ENCODE measurements at places on chromosomes 16 and 17.

- no peak overlapping the region for H3K4me3 ChIP-seq
- H3K27ac ChIP-seq = no peak overlapping the region
- no peaks in the 10 kb centered on the region for H3K27me3 ChIP-seq
- H3K36me3 ChIP-seq = peaks cover 70% of the 10 kb centered on the region
- no peaks in the 10 kb centered on the region for H3K4me1 ChIP-seq
Observed at GRCh38 chr16:23434380-23434779, 18.6 kb downstream of the COG7 start.

GRCh38 chr17:3556916-3557767 lies 470 bp downstream of the TRPV3 start:
- no peak for DNase-seq
- H3K36me3 ChIP-seq = no peaks in the 10 kb centered on the region
- H3K4me3 ChIP-seq = no peak overlapping the region

DNA sequence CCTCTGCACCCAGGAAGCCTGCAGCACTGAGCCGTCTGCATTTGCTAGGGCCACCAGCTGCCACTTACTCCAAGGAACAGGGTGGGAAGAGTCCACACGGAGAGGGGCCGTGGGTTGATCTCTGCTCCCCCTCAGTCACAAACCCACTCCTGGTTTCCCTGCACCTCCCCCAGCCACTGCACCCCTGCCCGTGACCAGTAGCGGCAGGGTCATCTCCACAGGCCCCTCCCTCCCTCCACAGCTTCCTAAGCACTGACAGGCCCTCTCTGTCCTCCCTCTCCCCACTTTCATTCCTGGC lies 75.2 kb downstream of the RBFOX3 start:
- H3K36me3 ChIP-seq = no peaks in the 10 kb centered on the region
- no peaks in the 10 kb centered on the region for H3K4me1 ChIP-seq
- peaks cover 15% of the 10 kb centered on the region for H3K27me3 ChIP-seq
- H3K4me3 ChIP-seq = no peak overlapping the region
- DNase-seq = no peak
- H3K27ac ChIP-seq = no peak overlapping the region

- DNase-seq = no peak
- no peaks in the 10 kb centered on the region for H3K36me3 ChIP-seq
- H3K27me3 ChIP-seq = no peaks in the 10 kb centered on the region
- no peak overlapping the region for H3K27ac ChIP-seq
Observed at GRCh38 chr17:41413353-41413957, 10.9 kb downstream of the KRT37 start.

Measured in activated T-cell treated with anti-CD3 and anti-CD28 coated beads, Interleukin-2, amount 50 U/mL, for 24 hours (primary cell).